ENCODE measurements at places on chromosomes 2 and 18. TPM values are rescaled to one million over a fixed set of nuclear protein-coding genes. Genes with fewer than 3 reads are reported as not detected.

The UGT1A5 gene
- not detected for total RNA-seq

The ZNF385B gene
- not detected for total RNA-seq

The CDKL4 gene
- not detected for total RNA-seq

The MARCHF4 gene
- 0.72 TPM for total RNA-seq

The IL36RN gene
- total RNA-seq: 0.15 TPM

The SNORC gene
- 1.2 TPM for total RNA-seq

The KIF3C gene
- 22.1 TPM for total RNA-seq

The ACTR1B gene
- total RNA-seq: 53.5 TPM

The AQP12A gene
- total RNA-seq: not detected

The CETN1 gene
- not detected for total RNA-seq

The C2orf81 gene
- 4.8 TPM for total RNA-seq

The LHCGR gene
- not detected for total RNA-seq

The CIAO1 gene
- total RNA-seq: 78.2 TPM

The GREB1 gene
- total RNA-seq: 0.31 TPM

The WDPCP gene
- total RNA-seq: 5.0 TPM

The COBLL1 gene
- total RNA-seq: 16.5 TPM

The DTNA gene
- total RNA-seq: 1.5 TPM

The NT5C1B gene
- total RNA-seq: not detected

The AGAP1 gene
- 6.5 TPM for total RNA-seq

The FER1L5 gene
- total RNA-seq: 0.34 TPM

The CFC1B gene
- not detected for total RNA-seq

The GPR35 gene
- not detected for total RNA-seq

The C2orf68 gene
- 12.7 TPM for total RNA-seq

The SPTBN1 gene
- 80.3 TPM for total RNA-seq

The RAB31 gene
- 25.5 TPM for total RNA-seq

The SAG gene
- not detected for total RNA-seq

The CWC22 gene
- 13.5 TPM for total RNA-seq

The CASP10 gene
- total RNA-seq: 3.9 TPM

The LINC00305 gene
- total RNA-seq: not detected

The GKN1 gene
- total RNA-seq: not detected

Measured in hair follicular keratinocyte (primary cell).